ENCODE measurements at places on chromosomes 5 and 9.
A peak's percentile ranks its signal among the peaks of the same experiment; 100 is the strongest.

- no peak for DNase-seq
Observed at GRCh38 chr5:137392261-137392660, 106.9 kb downstream of the SPOCK1 start.

DNA sequence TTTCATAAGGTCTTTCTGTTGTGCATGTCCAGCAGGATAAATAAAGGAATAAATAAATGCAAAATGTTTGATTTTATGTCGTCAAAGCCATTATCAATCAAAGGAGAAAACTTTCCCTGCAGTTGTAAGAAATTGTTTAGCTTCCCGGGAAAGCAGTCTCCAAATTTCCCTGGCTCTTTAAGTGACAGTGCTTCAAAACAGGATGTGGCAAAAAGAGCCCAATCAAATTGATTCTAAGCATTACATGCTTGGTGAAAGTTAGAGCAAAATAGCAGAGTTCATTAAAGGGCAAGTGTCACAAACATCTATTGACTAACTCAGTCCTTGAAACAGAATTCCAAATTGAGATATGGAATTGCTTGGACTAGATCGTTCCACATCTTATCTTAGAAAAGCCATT lies 704.1 kb downstream of the PRELID2 start:
- DNase-seq: no peak

DNA sequence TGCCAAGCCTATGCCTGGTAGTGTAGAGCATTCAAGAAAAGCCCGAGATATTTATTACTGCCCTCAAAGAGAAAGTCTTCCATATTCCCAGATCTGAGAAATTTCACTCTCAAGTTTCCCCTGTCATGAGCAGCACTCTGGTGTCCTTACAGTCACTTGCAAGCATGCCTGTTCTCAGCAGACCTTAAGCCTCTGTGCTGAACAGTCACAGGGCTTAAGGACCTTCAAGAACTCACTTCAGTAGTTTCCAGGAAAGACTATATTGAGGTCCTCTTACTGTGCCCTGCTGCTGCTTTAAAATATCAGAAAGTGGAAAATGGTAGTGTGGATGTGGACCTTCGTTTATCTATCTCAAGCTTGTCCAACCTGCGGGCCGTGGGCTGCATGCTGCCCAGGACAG lies 53.5 kb downstream of the DNAJC21 start:
- DNase-seq: no peak

DNA sequence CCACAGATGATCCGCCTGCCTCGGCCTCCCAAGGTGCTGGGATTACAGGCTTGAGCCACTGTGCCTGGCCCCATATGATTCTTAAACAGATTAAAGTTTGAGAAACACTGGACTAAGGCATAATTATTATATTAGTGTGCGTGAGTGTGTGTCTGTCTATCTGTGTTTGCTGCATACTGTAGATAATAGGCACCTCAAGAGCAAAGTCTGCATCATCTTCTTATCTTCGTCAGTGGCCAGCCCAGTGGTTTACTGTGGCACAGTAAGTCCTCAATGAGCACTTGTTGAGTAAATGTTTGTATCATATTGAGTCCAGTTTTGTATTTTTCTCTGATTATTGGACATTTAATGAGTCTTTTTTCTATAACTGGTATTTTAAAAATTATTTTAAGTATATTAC lies 81.7 kb downstream of the ITGA1 start:
- no peak for DNase-seq

GRCh38 chr9:15670246-15670645 lies 117.4 kb downstream of the CCDC171 start:
- no peak for DNase-seq

DNA sequence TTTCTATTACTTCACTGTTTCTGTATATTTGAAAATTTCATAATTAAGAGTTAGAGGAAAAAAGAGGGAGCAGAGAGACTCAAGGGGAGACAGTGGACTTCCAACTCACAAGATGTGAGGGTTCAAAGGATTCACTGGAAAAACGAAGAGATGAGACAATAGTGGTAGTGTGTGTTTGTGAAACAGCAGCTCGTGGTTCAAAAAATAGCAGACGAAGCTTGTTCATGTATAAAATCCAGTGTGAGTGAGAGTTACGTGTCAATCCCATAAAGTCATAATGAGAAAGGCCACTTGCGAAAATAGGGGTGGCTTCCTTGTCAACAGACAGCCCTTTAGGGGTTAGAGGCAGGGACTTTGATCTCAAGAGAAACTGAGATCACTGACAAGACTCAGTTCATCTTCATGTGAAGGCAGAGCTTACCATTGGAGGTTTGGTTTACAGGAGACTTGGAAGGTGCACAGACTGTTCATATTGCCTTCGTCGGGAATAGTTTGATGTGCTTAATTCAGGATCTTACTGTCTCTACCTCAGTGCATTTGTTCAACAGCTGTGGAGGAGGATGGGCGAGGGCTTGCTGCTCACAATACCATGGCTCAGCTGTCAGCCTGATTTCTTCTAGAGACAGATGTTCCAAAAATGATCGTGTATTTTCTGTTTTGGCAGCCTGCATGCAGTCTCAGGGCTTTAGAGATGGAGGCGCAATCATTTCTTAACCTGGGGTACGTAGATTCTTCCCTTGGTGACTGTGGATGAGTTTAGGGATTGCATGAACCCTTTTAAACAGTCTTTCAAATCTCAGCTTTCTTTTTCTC lies 105.7 kb upstream of the KLF9 start:
- DNase-seq: no peak

DNA sequence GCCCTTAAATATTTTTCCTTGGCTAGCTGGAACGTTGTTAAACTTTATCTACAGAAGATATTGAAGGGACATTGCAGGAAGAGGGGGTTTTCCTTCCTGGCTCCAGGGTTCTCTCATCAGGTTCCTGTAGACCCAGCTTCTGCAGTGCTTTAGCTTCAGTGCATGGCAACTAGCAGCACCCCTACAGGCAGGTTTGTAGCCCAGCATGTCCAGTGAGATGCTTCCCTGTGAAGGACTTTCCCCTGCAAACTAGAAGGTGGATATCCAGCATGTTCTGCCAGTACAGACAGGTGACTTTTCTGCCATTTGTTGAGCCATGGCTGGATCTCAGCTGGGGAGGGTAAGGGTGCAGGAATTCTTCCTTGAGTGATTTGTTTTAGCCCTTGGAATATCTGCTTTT lies 10.4 kb downstream of the CCL28 start:
- no peak for DNase-seq

GRCh38 chr9:37801287-37801850 lies 772 bp downstream of the DCAF10 start:
- peak; percentile 13 for DNase-seq

- peak; percentile 18 for DNase-seq
Observed at GRCh38 chr5:168978015-168978414, 322.9 kb downstream of the SLIT3 start.

DNA sequence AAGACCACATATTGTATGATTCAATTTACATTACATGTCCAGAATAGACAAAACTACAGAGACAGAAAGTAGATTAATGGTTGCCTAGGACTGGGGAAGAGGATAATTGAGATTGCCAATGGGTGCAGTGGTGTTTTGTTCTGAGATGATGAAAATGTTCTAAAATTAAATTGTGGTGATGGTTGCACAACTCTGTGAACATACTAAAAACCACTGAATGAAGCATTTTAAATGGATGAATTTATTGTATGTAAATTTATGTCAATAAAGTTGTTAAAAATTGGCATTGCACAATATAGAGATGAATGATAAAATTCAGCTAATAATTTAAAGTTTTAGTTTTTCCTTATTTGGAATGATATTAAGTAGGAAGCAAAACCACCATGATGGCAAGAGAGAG lies 109.5 kb upstream of the NR4A3 start:
- DNase-seq: no peak

GRCh38 chr5:61600945-61601511 lies 269.0 kb downstream of the ZSWIM6 start:
- no peak for DNase-seq

- DNase-seq: peak; percentile 16
Observed at GRCh38 chr5:134073404-134073803, 41.1 kb upstream of the TCF7 start.

GRCh38 chr9:7401116-7401515 lies 398.5 kb downstream of the DMAC1 start:
- DNase-seq: no peak

- no peak for DNase-seq
Observed at GRCh38 chr5:72393052-72393451, 72.9 kb downstream of the PTCD2 start.

GRCh38 chr5:122400341-122400740 lies 88.3 kb downstream of the SNCAIP start:
- no peak for DNase-seq

GRCh38 chr5:97986069-97986468 lies 787.4 kb upstream of the RGMB start:
- peak; percentile 75 for DNase-seq

GRCh38 chr9:70220216-70220615 lies 38.6 kb upstream of the SMC5 start:
- DNase-seq: peak; percentile 45

DNA sequence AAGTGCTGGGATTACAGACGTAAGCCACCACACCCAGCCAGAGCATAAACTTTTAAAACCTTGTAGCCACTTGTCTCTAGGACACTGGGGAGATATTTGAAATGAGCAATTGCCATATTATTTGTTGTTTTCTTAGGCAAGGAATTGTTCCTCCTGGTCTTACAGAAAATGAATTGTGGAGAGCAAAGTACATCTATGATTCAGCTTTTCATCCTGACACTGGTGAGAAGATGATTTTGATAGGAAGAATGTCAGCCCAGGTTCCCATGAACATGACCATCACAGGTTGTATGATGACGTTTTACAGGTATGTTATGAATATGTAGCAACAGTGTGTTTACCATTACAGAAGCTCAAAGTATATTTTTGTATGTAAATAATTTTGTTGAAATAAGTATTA lies 30.5 kb downstream of the SFXN1 start:
- DNase-seq: no peak

DNA sequence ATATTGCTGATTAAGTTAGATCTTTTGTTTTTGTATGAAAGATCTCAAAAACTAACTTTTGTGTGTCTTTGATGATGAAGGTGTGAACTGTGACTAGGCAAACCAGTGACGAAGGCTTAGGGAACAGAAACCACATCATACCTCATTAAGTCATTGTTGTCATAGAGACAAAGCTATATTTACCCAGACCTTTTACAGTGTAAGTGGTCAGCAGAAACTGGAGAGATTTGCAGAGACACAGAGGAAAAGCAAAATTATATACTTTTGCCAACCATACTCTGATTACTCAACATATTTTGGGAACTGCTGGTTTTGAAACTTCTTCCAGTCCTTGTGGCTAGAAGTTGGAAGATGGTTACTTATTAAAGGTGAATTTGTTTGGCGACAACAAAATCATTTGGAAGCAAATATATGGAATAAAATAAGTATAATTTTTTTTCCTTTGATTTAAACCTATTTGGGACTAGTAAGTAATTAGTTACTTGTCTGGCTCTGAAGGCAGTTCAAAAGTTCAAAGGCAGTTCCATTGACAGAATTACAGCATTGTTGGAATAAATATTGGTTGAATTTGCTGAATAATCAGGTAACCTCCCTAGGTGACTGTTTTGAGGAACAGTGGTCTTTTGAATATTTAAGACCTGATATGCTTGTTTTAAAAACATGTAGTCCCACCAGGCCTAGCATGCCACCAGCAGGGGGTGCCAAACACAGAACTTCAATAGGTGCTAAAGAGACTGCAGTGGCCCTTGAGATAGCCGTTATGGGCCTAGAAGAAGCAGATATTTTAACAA lies 103.8 kb downstream of the RPS23 start:
- DNase-seq: peak; percentile 78

DNA sequence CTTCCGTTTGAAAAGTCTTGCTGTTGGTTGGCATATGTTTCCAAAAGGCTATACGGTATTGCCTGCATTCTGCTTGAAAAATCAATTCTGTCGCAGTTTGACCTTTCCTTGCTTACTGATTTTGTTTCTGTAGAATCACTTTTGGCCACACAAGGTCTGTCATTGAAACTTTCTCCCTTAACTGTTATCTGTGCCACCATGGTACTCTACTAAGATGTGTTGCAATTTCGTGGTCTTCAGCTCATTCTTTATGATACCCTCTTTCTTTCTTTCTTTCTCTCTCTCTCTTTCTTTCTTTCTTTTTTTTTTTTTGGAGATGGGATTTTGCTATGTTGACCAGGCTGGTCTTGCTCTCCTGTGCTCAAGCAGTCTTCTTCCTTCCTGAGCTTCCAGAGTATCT lies 4.5 kb downstream of the OSTF1 start:
- no peak for DNase-seq
